ENCODE measurements at places on chromosomes 2 and 18. TPM values are rescaled to one million over a fixed set of nuclear protein-coding genes. Genes with fewer than 3 reads are reported as not detected.

- DNase-seq, result no peak
Observed at GRCh38 chr2:181949047-181949446, 36.6 kb upstream of the PPP1R1C start.

The B4GALT6 gene
- total RNA-seq, result 6.0 TPM

GRCh38 chr2:29607038-29607420 lies 314.4 kb downstream of the ALK start:
- no peak for DNase-seq

GRCh38 chr2:123359636-123360035 lies 665.5 kb upstream of the CNTNAP5 start:
- DNase-seq, result no peak
